ENCODE measurements at places on chromosomes 3 and 15.

GRCh38 chr3:15325228-15325627, 7.2 kb downstream of the SH3BP5 start:
- peak; percentile 90 for DNase-seq

GRCh38 chr3:62366126-62366484, 7.2 kb downstream of the FEZF2 start:
- DNase-seq, result no peak

DNA sequence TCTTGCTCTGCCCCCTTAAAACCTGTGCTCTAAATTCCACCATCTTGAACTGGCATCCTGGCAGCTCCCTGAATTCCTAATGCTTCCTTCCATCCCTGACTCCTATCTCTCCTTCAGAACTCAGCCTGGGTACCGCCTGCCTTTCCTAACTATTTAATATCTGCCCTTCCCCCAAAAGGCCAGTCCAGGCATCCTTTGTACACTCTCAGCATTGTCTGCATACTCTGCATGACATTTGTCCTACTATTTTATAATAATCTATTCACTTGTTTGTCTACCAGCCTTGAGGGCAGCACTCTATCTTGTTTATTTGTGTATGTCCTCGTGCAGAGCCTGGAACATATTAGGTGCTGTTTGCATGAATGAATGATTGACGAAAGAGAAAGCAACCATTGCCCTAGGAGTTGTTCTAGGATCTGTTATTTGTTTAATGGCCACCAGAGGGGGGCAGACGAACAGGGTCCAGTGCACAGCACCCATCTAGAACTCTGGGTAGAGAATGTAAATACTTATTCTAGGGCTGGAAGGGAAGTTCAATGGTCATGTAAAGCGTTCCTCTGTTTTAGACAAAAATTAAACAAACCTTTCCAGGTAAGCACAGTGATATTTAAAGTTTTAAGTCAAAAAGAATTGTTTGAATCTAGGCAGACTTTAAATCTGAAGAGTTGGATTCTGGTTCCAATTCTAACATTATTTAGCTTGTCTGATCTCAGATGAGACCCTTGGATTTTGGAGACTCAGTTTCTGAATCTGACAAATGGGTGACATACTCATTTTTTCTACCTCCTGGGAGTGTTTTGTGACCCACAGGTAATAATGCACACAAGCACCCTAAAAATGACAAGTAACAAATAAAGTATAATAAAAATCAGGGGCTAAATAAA, 125.8 kb upstream of the GALNT15 start:
- peak; percentile 90 for DNase-seq

- DNase-seq, result no peak
Observed at GRCh38 chr3:76010252-76010651, 224.9 kb upstream of the ZNF717 start.

DNA sequence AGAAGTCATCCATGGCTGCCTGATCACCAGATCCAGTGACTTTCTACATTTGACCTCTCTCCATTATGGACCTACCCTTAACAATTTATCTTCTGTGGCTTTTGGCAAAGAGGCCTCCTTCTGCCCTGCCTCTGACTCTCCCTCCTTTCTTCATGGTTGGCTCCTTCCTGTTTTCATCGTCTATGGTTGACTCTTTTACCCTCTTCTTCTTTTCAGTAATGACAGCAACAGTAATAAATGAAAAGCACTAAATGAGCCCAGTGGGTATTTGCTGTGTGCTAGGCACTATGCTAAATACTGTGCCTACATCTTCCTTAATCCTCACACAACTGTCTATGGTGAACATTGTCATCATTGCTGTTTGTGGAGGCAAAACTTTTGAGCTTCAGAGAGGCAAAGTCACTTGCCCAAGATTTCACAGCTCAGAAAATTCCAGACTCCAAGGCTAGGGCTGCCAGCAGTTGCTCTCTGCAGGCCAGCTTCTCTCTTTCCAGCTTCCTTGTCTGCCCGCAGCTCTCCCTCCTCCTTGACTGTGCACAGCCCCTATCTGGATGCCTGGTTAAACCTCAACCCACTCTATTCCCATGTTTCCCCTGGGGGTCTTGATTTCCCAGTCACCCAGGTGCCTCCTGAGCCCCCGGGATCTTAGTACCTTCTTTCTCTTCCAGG, 24.6 kb downstream of the ITPR1 start:
- DNase-seq, result no peak

GRCh38 chr3:130838898-130839600, 54.8 kb upstream of the ATP2C1 start:
- no peak for DNase-seq

- DNase-seq, result no peak
Observed at GRCh38 chr3:132183811-132184210, 133.4 kb upstream of the ACP3 start.

DNA sequence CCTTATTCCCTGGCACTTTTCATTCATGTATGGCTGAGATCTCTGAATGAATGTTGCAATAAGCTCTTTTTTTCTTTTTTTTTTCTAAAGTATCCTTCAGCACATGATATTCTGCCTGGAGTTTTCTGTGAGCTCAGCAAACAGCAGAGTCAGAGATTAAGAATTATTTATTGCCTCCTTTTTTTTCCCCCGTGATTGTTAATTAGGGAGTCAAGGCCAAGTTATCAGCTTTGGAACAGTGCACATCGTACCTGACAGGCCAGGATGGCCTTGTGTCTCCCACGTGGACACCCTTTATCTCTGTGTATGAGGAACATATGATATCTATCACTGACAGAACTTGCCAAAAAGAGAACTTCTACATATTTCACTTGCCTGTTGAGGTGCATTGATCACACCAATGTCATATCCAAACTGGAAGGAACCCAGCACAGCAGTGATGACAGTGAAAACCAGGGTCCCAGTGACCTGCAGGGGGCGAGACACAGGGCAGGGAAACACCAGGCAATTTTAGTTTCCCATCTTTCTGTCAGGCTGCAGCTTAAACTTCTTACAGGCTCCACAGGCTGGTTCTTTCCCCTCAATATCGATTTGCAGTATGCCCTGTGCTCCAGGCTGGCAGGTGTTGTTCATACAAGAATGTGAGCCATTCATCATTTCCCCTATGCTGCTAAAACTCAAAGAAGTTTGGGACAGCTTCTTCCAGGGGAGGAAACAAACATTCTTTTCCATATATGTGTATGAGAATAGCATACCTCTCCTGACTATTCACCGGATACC, 8.2 kb downstream of the SLC2A2 start:
- peak; percentile 27 for DNase-seq

GRCh38 chr15:86076468-86076867, 3.2 kb upstream of the AGBL1 start:
- no peak for DNase-seq

GRCh38 chr3:42308651-42309050, 42.7 kb upstream of the CCK start:
- DNase-seq, result no peak

- DNase-seq, result no peak
Observed at GRCh38 chr3:190086191-190086590, 34.5 kb downstream of the P3H2 start.

GRCh38 chr3:21170964-21171363, 580.0 kb downstream of the ZNF385D start:
- no peak for DNase-seq

DNA sequence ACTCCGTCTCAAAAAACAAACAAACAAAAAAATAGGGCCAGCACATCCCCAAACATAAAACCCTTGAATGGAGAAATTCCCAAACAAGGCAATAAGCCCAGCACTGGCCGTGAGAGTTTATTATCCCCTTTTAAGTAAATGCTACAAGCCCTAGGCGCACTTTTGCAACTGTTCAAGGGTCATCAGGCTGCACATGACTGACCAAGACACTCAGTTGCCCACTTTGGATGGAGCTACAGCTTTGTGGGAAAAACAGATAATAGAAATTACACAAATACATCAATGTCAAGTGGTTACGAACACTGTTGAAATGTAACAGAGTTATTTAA, 33.7 kb upstream of the ZNF445 start:
- DNase-seq, result peak; percentile 9

GRCh38 chr3:170277833-170278580, 55.8 kb downstream of the PRKCI start:
- peak; percentile 40 for DNase-seq

DNA sequence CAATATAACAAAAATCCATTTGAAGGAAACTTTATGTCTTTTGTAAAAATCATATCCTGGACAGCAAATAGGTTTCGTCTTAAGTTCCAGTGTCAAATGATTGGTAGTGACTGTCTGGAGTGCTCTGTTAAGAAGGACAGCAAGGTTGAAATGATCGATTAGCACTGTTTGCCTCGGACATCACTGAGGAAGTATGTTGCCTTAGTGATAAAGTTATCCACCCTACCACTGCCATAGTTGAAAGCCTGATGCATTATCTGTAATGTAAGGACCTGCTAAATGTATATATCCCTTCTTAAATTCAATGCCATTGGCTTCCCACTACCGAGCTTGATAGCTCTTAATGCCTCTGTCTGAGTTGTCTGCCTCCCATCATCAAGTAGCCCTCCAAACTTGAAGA, 70.0 kb downstream of the CFAP20DC start:
- DNase-seq, result no peak

DNA sequence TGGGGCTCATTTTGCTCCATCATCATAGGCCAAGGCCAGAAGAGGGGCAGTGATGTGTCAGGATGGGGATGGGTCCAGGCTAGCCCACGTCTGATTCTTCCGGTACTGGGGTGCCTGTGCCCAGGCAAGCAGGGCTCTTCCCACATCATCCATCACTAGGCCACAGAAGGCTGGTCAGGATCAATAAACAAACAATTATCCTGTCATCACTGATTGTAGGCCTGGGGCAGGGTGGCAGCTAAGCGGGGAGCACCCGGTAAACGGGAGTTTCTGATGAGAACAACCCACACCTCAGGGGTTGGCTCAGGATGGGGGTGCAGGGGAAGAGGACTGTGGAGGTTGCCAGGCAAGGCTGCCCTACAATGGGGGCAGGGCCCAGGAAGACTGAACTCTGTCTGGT, 18.1 kb upstream of the CACNA2D2 start:
- DNase-seq, result no peak

DNA sequence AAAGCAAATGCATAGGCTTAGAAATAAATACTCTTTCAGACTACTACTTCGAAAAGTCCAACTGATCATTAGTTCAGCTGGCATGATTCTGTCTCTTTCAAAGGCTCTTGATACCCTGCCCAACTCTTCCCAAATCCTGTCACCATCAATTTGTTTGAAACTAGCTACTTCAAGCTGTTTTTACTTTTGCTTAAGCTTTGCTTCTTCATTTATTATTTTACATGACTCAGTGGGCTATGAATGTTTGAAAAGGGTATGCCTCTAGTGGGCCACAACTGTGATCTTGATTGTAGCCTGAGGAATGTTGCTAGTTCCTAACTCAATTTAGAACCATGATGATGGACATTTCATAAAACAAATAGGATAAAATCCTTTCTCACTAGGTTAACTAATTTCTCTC, 340.8 kb downstream of the NAALADL2 start:
- peak; percentile 73 for DNase-seq

GRCh38 chr3:174431717-174432116, 427.4 kb upstream of the NAALADL2 start:
- DNase-seq, result no peak

GRCh38 chr15:35444557-35445204, 101.3 kb downstream of the DPH6 start:
- peak; percentile 81 for DNase-seq

DNA sequence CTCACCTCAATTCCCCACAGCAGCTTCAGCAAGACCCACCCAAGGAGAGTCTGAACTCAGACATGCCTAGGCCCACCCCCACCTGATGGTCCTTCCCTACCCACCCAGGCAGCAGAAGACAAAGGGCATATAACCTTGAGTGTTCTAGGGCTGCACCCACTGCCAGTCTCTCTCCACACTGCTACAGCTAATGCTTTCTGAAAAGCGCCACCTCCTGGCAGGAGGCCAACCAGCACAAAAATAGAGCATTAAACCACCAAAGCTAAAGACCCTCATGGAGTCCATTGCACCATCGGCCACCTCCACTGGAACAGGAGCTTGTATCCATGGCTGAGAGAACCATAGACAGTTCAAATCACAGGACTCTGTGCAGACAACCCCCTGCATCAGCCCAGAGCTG, 11.3 kb upstream of the RPL39L start:
- DNase-seq, result no peak

- DNase-seq, result no peak
Observed at GRCh38 chr3:65524584-65524983, 514.1 kb downstream of the MAGI1 start.

DNA sequence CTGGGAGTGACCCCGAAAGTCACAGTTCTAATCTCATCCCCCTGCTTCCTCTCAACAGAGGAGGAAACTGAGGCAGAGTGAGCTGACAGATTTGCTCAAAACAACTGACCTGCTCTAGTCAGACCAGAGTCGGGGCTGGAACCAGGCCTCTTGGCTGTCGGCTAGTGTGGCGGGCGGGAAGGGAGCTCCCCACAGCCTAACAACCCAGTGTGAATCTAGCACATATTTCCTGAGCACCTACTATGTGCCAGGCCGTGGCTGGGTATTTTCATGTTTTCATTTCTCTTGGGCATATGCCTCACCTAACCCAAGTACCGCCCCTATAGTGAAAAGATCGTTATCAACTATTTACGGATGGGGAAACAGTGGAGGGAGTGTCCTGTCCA, 27.2 kb downstream of the GRIP2 start:
- no peak for DNase-seq

GRCh38 chr15:61889706-61890105, 170.5 kb downstream of the VPS13C start:
- DNase-seq, result no peak

- peak; percentile 71 for DNase-seq
Observed at GRCh38 chr15:78906316-78906620, 33.6 kb downstream of the MORF4L1 start.

DNA sequence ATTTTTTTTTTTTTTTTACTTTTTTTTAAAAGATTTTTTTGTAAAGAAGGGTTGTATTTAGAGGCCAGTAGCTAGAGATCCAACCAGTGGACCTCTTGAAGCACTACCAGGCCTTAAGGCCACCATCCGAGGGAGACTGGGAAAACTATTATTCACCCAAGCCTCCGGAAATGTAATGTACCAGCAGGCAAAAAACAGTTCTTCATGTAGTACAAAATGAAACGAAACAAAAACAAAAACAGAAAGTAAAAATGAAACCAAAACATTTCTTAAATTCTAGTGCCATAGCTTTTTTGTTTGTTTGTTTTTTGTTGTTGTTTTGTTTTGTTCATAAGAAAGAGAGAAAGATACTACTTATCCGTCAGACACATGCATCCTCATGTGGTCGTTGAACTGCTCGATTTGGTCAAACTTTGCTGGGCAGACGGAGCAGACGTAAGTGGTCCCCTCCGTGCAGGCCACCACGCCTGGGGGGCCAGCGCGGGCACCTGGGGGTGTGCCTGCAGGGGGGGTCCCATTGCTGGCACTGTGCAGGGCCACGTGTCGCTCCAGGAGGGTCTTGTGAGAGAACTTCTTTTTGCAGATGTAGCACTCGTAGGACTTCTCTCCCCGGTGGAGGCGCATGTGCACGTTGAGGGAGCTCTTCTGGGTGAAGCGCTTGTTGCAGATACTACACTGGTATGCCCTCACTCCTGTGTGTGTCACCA, 45.0 kb downstream of the TIGIT start:
- DNase-seq, result no peak

DNA sequence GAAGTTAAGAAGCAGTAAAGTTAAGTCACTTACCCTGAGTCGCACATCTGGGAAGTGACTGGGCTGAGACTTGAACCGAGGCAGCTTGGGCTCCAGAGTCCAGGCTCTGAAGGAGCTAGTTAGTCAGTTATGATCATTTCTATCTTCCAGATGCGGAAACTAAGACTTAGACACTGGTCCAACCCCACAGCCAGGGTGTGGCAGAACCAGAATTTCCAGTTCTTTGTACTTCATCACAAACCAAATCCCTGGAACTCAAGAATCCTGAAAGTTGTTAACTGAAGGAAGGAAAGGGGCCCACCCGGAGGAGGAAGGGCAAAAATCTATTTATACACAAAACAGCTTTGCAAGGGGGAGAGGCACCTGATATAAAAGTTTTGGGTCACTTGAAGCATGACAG, 389.9 kb downstream of the SHQ1 start:
- no peak for DNase-seq

Data from adipocyte (in vitro differentiated cells).